ENCODE measurements at places on chromosomes 2 and 18.

- DNase-seq, result no peak
Observed at GRCh38 chr2:62344472-62344871, 148.6 kb downstream of the B3GNT2 start.

DNA sequence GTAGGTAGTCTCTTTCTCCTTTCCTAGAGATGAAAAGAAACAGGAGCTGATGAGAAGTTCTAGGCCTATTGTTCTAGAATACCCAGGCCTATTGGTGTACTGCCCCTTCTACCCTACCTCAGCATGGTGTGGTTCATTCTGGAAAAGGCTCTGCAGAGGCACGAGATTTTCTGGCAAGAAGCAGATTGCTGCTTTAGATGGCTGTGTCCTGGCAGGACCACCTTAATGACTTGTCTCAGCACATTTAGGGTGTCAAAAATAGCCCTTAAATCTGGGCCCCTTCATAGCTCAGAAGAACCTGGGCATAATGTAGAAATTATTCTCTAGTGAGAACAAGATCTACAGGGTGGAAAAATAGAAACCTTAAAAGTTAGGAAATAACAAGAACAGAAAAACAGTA lies 87.9 kb downstream of the BCL2L11 start:
- no peak for DNase-seq

- peak; percentile 33 for DNase-seq
Observed at GRCh38 chr18:59996370-59996966, 96.7 kb downstream of the PMAIP1 start.

- DNase-seq, result no peak
Observed at GRCh38 chr2:143705108-143705707, 576.0 kb downstream of the ARHGAP15 start.

DNA sequence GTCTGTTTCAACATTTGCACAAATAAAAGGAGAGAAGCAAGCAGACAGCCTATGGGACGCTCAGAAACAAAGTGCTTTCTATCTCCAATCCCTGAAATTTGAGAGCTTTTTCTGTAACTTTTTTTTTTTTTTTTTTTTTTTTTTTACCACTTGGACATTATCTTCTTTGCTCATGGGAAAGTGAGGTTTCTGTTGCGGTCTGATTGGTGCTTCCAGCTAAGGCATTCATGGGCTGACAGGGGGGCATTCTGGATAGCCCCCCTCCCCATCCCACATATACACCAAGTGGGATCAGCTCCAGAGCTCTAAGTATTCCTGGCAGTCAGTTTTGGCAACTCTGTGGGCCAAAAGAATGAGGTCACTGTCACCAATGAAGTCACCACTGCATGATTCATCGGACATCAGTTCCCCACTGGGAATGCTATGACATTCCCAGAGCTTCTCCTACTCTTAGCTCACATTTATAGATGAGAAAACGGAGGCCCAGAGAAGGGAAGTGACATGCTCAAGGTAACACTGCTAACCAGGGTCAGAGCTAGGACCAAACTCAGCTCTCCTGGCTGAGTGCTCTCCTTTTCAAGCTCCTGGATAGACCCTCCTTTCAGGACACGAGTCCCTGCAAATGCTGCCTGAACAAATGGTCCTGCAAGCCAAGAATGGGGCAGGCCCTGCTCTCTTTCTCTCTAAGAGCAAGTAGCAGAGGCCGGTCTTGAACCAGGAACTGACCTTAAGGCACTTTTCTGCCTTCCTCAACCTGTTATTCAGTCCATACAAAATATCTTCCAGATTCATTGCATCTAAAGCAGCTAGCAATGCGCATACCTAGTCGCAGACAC lies 61.3 kb downstream of the TMEM247 start:
- DNase-seq, result no peak

GRCh38 chr18:58315739-58316215 lies 271.8 kb downstream of the NEDD4L start:
- no peak for DNase-seq

DNA sequence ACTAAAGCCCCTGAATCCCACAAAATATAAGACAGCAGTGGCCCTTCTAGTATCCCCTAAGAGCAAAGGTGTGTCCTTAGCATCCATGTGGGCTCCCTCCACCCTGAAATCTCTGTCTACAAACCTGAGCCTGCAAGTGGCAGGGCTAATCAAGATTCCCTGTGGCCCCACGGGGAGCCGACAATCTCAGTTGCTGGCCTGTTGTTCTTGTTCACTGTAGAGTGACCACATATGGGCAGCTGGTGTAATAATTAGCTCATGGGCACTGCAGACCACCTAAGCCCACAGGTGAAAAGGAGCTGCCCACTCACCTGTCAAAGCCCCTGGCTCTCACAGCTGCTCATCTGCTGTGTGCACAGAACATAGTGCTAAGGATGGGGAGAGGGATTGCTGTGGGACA lies 102.3 kb downstream of the MRO start:
- no peak for DNase-seq

GRCh38 chr18:33670029-33670428 lies 92.0 kb downstream of the ASXL3 start:
- no peak for DNase-seq

- DNase-seq, result no peak
Observed at GRCh38 chr2:229901819-229902218, 20.0 kb downstream of the TRIP12 start.

DNA sequence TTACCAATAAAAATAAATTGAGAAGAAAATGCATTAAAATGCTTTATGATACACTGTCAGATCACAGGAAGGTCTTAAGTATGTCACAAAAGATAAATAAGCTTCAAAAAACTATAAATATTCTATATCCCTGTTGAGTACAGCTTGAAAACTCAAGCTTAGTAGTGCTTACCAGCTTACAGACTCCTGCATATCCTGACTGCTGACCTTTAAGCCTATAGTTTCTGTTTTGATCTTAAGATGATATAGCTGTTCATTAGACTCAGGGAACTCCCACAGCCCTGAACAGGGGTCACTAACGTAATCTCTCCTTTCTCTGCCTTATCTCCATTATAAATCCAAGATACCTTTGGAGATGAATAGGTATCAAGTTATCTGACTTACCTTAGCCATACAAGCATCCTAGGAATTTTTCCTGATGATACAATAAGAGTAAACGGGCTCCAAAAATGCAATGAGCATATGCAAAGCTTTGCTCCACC lies 93.7 kb upstream of the RBBP8 start:
- no peak for DNase-seq

DNA sequence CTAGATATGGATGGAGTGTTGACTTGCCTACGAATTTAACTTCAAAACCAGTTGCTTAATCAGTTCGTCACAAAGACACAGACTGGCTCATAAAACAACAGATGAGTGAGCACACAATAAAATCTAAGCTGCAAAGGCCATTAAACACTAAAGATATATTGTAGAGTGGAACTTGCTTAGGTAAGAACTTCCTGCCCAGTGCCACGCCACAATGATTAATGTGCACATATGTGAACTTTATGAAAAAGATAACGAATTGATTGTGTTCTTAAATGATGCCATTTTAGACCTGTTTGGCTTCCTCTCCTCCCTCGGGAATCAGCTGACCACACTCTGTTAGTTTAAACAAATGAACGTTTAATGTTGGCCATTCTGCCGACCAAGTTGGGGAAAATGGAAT lies 2031.3 kb upstream of the CELF4 start:
- DNase-seq, result no peak

- no peak for DNase-seq
Observed at GRCh38 chr2:202589582-202589949, 45.2 kb upstream of the FAM117B start.

DNA sequence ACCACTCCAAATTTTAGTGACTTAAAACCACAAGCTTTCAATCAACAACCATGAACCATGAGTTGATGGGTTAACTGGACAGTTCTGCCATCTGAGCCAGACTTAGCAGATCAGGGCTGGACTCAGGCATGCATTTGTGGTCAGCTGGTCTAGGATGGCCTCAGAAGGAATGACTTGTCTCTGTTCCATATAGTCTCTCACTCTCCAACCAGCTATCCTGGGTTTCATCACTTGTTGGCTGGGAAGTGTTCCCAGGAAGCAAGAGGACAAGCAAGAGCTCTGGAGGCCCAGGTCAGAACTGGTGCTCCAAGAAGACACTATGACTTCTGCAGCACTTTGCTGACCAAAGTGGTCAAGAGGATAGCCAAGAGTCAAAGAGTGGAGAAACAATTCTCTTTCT lies 17.5 kb upstream of the MAP3K20 start:
- no peak for DNase-seq

- no peak for DNase-seq
Observed at GRCh38 chr2:68368654-68369336, 3.7 kb downstream of the PLEK start.

GRCh38 chr2:241049739-241050623 lies 51.6 kb downstream of the SNED1 start:
- no peak for DNase-seq

DNA sequence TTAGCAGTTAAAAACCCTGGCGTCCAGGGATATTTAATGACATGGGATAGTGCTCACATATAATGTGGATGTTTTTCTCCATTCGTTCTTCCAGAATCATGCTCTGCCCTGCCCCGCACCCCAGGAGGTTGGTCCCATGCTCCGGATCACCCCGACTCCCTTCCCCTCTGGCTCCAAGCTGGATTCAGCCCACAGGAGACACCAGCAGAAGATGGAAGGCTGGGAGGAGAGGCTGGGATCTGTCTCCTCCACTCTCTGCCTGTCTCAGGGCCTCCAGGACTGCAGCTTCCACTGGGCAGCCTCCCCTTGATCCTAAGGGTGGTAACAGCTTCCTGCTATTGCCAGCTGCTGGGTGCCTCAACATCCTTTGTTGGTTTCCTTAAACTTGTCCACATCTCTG lies 24.5 kb downstream of the TMEM177 start:
- DNase-seq, result no peak

- DNase-seq, result no peak
Observed at GRCh38 chr2:101478181-101479001, 3.5 kb upstream of the RFX8 start.

DNA sequence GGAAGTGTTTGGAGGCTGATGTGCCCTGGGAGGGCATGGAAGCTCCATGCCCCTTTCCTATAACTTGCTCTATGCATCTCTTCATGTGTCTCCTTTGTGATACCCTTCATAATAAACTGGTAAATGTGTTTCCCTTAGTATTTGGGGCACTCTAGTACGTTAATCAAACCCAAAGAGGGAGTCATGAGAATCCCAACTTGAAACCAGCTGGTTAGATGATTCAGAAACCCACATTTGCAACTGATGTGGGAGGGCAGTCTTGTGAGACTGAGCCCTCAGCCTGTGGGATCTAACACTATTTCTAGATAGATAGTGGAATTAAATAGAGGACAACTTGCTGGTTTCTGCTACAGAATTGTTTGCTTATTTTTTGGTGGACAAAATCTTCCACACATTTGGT lies 20.3 kb downstream of the ANKRD30B start:
- no peak for DNase-seq

GRCh38 chr2:83862600-83862999 lies 596.5 kb downstream of the SUCLG1 start:
- DNase-seq, result no peak

DNA sequence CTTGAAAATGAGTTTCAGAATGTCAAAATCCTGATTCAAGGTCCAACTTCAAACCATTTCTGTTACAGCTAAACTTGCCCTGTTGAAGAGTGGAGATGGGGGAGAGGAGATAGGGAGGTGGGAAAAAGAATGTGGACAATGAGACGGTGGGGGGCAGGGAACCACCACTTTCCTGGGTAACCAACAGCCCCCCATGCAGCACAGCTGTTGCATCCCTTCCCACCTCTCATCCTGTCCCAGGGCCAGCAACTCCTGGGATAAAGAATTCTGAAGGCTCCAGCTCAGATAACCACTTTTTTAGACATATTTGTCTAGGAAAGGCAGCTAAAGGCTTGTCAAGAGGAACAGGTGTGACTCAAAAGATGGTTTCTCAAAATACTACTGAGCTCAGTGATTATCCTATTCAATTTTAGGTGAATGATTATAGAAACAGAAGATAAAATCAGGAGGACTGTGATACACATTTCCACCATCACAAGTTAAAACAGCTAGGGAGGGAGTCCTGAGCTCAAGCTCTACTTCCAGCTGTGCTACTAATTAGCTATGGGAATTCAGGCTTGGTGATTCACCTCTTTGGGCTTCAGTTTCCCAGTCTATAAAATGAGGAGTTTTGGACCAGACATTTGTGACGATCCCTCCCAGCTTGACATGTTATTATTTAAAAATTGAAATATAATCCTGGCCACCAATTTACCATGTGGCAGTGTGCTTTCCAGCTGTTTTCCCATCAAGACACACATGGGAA lies 36.3 kb downstream of the HDHD2 start:
- no peak for DNase-seq

DNA sequence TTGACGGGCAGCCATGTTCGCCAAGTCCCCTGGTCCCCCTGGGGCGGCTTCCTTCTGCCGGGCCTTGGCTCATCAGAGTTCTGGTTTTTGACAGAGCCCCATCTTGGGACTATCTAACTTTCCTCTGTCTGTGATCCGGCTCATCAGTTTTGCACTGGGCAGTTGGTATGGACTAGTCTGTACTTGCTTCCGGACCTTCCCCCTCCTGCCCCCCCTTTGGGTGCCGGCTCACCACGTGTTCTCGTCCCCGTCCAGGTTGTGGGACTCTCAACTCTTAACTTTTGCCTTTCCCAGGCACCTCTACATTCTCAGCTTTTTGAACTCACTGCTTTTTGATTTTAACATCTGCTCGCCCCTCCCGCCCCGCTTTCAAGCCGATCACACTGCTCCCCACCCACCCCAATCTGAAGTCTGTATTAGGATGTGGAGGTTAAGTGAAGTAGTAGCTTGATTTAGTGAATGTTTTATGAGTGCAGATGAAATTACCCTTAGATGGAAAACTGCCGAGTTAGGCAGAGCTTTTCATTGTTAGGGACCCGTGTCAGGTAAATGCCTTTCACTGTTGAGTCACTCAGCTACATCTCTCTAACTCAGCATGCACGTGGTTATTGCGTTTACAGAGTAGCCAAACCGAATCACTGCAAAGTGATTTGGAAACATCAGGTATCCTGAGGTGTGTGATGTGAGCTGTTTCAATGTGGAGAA lies 874 bp downstream of the WDR43 start:
- peak; percentile 26 for DNase-seq

DNA sequence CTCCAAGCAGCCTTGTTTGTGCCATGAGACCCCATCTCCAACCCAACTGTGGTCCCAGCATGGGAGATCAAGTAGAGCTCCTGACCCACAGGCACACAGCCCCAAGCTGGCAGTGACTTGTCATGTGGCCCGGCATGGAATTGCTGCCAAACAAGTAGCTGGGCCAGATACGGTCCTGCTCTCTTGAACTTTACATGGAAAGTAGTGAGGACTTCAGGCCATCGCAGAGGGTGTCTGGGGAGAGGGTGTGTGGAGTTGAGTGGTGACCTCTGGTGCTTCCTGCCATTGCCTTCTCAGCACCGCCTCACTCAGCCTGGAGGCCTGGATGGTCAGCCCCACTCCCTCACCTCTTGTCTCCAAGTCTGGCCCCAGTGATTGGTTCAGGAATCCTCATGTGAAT lies 10.9 kb upstream of the SLC4A3 start:
- DNase-seq, result no peak

- no peak for DNase-seq
Observed at GRCh38 chr2:80026040-80026729, 278.4 kb downstream of the LRRTM1 start.

Measured in NCI-H2081 (cell line).